Stimulated activated CD8-positive, alpha-beta memory T cell treated with anti-CD3 and anti-CD28 coated beads, Interleukin-15, amount 100 ng/mL, for 4 hours (primary cell): ENCODE measurements at places on chromosomes 5 and 9.

GRCh38 chr5:33691856-33692255, 199.9 kb downstream of the ADAMTS12 start:
- no peak for DNase-seq

GRCh38 chr5:152116934-152117333, 192.3 kb upstream of the GLRA1 start:
- no peak for DNase-seq

DNA sequence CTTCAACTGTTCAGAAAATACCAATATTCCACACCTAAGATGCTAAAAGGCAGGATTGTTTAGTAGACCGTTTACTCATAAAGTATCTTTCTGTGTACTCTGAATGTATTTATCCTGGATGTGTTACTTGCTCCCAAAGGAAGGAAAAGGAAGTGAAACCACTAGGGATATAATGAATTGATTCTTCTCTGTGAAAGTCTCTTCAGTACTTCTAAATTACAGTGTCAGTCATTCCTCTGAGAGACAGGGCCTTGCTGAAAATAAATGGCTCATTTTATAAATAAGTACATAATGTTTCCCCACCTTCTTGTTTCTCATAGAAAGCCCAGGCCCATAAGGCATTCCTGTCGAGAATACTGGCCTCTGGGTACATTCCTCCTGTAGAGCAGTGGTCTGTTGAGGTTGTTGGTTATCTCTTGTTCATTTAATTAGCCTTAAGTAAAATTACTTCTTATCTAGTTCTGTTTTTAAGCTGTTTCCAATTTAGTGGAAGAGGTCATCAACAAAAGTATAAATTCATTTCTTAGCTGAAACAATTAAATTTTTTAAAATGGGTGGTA, 1.6 kb downstream of the HAPLN1 start:
- no peak for DNase-seq

DNA sequence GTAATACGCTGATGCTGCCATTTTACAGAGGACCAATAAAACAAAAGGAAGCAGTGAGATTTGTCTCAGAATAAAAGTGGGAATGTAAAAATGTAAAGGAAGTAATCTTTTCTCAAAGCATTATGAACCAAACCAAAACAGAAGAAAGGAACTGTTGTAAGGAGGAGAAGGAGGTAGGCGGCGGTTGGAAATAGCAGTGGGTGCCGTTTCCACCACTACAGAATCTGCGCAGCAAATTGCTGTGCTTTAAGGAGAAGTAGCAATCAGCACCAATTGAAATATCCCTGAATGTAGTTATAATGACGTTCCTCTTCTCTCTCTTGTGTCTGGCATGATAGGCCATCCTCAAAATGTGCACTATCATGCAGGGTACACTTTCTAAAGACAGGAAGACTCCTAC, 455.1 kb upstream of the TLE4 start:
- no peak for DNase-seq

DNA sequence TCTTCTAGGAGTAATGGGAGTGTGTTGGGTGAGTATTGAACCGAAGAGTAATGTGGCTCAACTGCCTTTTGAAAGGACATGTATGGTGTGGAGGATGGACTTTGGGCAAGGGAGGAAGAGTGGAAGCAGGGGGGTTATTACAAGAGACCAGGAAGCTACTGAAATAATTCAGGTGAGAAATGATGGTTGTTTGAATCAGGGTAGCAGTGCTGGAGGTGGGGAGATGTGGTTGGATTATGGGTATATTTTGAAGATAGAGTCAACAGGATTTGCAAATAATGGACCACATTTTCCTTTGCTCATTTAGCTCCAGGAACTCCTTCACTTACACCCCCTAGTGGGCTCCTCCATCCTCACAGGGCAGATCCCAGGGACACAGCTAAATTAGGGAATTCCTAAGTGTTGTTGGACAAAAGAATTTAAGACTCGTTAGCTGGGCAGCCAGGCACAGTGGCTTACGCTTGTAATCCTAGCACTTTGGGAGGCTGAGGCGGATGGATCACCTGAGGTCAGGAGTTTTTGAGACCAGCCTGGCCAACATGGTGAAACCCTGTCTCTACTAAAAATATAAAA, 1.2 kb upstream of the SLC4A9 start:
- no peak for DNase-seq

GRCh38 chr5:176535101-176535663, 2.0 kb downstream of the RNF44 start:
- no peak for DNase-seq

DNA sequence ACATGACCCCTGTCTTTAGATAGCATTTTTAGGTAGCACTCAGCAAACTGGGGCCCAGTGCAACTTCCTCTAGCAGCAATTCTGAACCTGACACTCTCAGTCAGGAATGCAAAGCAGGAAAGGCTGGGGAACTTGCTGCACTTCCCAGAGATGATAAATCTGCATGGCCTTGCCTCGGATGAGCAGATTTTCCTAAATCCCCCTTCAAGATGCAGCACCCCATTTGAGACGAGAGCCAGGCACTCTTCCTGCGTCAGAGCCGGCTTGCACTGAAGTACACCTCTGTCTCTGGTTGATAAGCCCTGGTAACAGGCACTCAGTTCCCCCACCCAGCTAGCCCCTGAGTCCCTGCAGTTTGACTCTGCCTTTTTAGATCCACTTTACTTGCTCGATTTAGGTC, 296.7 kb upstream of the PANK3 start:
- DNase-seq: no peak

DNA sequence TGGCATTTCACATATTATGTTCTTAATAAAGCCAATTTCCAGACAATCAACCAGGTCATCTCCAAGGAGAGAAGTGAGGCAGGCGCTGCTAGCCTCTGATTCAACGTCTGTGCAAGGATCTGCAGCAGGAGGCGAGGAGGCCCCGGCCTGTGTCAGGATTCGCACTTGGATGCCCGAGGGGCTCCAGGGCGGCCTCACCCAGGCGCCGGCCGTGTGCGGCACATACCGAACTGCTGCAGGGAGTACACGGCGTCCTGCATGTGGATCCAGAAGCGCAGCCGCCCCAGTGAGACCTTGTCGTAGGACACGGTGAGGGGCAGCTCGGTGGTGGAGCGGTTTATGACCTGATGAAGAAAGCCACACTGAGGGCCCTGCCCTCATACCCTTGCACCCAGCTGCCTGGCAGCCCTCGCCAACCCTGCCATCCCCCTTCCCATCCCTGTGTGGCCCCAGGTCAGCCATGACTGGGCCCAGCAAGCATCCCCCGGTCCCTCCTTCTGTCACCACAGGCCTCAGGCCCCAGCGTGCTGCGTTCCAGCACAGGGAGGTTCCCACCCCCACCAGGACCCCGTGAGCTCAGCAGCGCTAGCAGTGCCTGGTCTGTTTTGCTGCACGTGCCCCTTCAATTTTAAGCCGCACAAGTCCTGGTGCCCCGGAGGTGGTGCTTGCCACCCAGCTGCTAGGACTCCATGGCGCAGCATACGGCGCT, 9.9 kb downstream of the CLPTM1L start:
- DNase-seq: no peak

GRCh38 chr9:134062461-134063087, 5.3 kb downstream of the BRD3 start:
- DNase-seq: no peak

DNA sequence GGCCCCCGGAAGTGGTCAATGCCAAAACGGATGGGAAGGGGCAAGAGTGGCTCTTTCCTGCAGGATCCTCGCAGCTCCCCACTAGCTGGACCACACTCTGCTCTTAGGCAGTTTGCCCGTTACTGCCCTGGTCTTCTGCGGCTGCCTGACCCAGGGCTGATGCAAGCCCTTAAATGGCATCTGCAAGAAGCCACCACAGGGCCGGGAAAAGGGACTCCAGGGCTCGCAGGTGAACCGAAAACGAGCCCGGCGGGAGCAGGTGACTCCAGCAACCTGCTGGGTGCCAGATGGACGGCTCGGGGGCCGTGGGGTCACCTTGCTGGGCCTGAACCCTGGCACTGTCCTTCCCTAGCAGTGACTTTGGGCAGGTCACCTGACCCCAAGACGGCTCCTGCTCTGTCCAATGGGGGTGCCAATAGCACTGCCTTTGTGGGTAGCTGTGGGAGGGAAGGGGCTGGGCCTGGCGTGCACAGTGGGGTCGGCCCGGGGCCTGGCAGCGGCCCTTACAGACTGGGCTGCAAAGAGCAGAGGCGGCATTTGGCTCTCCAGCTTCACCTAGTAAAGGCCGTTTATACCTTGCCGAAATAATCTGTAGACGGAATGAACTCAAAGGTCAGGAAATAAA, 1.3 kb downstream of the TMEM250 start:
- no peak for DNase-seq

GRCh38 chr9:111013250-111013649, 25.0 kb downstream of the LPAR1 start:
- DNase-seq: no peak

DNA sequence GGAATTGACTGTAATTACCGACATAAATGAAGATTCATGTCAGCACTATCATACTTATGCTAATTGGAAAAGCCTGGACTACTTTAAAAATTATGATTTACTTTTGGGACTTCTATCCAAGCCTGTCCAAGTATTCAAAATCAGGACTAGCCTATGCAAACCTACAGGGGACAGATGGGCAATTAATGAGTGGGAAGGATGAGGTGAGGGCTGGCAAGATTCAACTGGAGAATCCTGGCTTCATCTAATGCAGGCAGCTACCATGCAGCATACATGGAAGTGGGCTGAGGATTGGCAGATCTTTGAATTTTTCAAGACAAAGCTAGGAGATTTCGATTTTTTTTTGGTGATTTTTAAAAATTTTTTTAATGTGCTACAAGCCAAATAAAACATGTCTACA, 532.6 kb downstream of the CSNK1G3 start:
- DNase-seq: no peak

DNA sequence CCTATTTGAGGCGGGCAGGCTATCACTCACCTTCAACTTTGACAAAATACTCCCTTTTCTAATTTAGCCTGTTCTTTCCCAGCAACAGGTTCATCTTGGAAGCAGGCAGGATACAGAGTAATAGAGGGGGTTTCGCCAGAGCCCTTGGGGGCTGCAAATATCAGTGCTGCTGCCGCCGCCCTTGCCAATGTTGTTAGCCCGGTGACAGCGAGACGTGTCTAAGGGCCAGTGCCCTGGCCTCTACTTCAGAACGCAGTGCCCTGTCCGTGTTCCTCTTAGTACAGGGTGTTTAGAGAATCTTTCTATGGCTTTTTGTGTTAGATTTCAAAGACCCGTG, 703 bp downstream of the FAM120AOS start:
- DNase-seq: no peak

DNA sequence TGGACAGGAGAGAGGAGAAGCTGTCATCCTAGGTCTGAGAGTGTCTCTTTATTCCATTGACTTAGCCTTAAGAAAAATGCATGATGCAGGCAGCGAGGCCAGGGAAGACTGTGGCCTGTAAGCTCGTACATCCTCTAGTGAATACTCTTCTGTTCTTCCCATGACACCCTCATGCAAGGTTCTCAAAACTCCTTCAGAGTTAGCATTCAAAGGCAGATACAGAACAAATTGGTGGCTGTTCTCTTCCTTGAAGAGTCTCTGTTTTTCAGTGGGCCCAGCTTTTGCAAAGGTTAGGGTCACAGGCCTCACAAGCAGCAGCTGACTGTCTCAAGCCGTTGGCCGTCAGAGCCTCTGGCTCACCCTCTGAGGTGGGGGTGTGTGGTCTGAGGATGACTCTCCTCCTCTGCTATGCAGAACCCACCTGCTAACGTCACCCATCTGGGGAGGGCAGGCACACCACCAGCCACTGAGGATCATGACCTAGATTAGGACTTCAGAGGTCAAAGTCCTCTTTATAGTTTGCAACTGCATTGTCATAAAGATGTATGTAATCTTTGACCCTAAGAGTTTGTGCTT, 15.1 kb downstream of the ADCY2 start:
- DNase-seq: no peak

GRCh38 chr5:96470785-96471184, 37.7 kb upstream of the PCSK1 start:
- DNase-seq: no peak

DNA sequence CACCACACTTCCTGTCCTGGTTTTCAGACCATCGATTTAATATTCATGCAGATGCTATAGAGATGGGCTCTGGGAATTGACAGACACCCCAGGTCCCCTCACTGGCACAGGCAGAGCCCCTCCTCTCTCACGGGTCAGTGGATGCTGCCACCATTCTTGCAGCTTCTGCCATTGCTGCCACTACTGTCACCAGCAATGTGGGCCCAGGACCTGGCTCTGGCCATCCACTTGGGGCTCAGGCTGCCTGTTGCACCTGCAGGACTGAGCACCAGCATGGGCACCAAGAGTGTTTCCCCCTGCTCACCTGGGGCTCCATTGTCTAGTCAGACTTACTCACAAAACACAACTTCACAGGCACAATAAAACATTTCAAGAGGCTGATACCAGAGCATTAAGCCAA, 479.0 kb upstream of the ZNF608 start:
- no peak for DNase-seq

- DNase-seq: no peak
Observed at GRCh38 chr9:15420796-15421195, 1.9 kb upstream of the SNAPC3 start.

DNA sequence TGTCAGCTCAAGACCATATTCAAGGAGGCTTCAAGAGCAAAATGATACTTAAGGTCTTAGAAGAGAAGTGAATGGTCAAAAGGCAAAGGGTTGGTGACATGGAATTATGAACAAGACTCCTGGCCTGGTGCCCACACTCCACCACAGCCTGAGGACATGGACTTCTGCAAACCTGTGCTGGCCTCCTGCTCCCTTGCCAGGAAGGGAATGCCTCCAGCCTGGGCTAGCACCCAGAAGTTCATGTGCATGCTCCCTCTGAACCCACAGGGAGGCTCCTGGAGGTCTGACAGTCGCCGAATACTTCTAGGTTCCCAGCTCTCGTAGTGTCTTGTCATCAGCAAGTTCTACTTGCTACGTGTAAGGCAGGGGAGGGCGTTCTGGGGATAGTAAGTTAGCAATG, 156.7 kb downstream of the FSTL4 start:
- no peak for DNase-seq

- no peak for DNase-seq
Observed at GRCh38 chr9:130268521-130269211, 3.1 kb downstream of the HMCN2 start.

DNA sequence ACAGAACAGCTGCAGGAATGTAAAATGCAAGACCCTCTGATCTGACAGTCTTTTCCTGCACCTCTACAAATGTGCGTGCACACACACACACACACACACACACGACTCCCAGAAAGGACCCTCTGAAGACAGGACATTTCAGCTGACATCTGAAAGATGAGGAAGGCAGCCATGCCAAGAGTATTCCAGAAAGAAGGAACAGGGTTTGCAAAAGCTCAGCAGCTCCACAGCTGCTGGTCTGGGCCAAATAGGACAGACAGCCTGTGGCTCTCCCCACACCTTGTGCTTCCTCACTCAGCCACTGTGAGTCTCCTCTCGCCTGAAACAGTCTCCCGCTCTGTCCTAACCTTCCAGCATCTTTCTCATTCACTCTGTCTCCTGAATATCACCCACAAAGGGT, 189.0 kb downstream of the PALM2AKAP2 start:
- no peak for DNase-seq
